Mesendoderm (in vitro differentiated cells): ENCODE measurements at places on chromosomes 3 and 15.

DNA sequence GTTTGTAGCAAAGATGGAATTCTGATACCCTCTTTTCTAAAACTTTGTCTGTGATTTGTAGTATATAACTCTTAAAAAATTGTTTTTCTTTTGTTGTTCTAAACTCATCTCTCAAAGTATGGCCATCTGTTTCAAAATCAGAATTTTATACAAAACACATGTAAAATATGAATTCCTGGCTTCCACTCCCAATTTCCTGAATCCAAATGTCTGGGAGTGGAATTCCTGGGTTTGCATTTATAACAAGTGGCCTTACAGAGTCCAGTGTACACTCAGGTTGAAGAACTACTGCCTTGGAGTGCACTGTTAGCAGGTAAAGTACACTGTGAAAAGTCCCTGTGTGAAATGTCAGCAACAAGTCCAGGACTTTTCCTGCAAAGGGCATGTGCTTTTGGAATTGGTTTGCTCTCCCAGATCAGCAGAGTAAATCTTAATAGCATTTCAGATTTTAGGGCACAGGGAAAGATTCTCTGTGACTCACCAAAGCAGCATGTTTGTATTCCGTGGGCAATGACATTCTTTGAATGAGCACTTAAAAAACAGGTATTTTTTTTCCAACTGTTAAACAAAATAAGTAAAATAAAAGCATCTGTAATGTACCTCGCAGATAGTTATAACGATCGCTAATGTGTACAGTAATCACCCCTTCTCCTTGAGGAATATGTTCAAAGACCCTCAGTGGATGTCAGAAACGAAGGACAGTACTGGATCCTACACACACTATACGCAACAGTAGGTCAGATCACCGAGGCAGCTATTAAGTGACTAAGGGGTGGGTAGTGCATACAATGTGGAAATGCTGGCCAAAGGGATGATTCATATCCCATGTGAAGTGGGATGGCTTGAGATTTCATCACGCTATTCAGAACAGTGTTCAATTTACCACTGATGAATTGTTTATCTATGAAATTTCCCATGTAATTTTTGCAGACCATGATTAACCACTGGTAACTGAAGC lies 2.0 kb upstream of the CLDN16 start:
- DNase-seq = no peak

- DNase-seq = peak; percentile 97
Measured at GRCh38 chr15:39171944-39172368, 408.9 kb upstream of the THBS1 start.

GRCh38 chr15:75143738-75144334 lies 57.8 kb upstream of the C15orf39 start:
- DNase-seq = peak; percentile 39

DNA sequence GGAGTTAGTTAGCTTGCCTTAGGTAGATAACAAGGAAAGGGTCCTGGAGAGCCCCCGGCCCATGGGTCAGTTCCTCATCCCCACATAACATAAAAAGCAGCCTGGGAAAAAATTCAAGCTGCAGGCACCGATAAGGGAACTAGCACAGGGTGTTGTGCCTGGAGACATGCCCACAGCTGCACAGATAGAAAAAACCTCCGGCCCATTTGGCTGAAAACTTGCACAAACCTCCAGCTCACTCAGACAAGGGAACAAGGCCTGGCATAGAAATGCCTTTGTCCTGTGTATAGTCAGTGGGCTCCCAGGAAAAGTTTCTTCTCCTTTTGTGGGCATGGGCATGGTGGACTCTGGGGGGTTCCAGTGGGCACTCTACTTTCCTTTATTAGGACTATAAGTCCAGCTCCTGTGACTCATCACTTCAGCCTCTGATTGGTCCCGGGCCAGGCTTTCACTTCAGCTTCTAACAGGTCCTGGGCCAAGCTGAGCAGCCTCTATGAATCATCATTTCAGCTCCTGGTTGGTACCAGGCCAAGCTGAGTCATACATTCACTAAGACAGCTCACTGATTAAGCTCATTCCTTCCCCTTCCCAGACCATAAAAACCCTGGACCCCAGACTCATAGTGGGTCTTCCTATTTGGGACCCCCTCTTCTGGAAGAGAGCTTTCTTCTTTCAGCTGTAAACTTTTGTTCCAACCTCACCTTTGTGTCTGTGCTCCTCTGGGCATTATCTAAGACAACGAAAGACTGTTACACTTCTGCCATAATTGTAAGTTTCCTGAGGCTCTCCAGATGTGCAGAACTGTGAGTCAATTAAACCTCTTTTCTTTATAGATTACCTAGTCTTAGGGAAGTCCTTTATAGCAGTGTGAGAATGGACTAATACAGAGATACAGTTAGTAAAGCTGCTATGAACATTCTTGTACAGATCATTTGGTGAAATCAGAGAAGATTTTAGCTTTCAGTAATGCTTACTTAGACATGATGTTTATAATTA lies 348.0 kb upstream of the DPPA4 start:
- DNase-seq = peak; percentile 19
